Astrocyte (in vitro differentiated cells and primary cell): ENCODE measurements at places on chromosomes 6 and 20.
A peak's percentile ranks its signal among the peaks of the same experiment; 100 is the strongest.

DNA sequence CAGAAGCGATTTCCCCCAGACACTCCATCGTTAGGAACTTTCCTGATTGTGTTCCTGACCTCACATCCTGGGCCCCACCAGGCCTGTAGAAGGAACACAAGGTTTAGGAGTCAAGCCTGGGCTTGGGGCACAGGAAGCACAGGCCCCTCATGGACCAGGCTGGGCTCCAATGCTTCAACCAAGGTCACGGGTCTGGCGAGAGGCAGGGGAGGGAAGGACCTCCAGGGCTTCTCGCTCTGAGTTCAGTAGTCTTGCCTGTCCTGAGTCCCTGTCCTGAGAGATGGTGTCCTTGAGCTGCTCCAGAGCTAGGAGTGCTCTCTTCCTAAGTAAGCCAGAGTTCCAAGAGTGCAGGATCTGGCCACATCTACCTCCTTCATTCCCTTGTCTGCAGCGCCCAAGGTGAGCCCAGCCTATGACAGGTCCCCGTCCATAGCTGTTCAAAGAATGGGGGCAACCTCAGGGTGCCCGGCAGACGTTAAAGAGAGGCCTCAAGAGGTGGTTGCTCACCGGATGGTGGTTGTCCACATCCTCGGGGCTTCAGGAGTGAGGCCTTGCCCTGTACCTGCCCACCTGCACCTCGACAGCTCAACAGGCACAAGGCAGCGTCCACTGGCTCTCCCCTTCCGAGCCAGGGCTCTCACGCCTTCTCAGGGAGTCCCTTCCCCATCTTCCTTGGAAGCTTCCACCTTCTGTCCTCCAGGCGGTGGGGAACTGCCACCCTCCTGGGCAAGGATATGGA lies 1.6 kb upstream of the TUBB1 start:
- no peak for DNase-seq

- peak; percentile 76 for DNase-seq
Observed at GRCh38 chr6:91476000-91476399, 889.1 kb upstream of the MAP3K7 start.

DNA sequence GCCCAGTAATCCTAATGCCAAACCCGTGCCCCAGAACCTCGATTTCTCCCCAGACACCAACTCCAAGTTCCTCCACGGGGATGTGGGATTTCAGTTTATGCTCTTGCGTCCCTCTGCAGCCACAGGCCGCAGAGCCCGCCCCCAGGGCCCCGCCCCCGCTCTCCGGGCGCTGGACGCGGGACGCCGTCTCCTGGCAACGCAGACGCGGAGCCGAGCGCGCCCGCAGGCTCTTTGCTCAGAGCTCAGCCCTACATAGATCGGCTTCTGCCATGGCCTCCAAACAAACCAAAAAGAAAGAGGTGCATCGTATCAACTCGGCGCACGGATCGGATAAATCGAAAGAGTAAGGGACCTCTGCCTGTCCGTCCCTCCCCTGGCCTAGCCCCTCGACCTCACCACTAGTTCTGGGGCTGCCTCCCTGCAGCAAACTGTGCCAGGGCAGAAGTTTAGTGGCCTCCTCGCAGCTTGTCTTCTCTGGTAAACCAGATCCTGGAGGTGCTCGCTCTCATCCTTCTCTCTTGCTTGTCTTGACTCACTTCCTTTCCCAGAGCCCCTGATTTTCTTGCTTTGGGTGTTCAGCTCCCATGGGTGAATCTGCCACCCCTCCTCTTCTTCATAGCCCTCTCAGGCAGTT lies at the start of gene ADGB:
Gene ADGB, plus strand, starts transcription at position 201 of the 634 bp plus-strand sequence. Its CDS starts 69 bp downstream, at position 270.
- peak; percentile 31 for DNase-seq

DNA sequence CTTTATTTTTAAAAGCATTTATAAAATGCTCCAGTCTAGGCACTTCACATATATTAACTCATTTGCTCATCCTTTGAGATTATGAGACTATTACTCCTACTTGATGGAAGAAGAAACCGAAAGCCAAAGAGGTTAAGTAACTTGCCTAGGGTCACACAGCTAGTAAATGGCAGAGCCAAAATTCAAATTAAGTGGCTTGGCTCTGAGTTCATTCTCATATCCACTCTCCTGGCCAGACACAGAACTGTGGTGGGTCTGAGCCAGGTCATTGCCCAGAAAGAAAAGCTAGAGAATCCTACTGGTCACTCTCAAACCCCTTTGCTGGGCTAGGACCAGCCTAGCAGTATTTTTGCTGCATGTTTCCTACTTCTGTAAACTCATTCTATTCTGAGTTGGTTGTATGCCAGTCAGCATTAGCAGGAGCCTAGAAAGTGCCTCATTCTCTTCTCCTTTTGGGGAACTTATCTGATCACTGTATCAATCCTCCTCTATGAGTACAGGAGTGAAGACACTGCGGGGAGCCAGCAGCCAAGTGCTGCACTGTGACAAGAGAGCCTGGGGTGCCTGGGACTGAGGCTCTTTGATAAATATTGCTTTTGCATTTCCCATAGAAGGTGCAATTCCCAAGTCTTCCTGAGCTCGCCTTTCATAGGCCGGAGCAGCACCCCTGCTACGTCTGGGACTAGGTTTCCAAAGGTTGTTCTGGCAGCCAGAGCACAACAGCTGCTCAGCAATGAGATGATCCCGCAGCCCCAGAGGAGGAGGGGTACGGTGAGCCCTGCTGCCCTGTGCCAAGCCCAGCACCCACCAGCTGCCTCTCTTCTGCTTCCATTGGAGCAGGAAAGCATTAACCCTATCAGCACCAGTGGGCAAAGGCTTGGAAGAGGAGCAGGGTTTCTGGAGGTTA lies 728.3 kb downstream of the MAFB start:
- no peak for DNase-seq

- no peak for DNase-seq
Observed at GRCh38 chr20:25025986-25026605, 31.8 kb downstream of the ACSS1 start.

DNA sequence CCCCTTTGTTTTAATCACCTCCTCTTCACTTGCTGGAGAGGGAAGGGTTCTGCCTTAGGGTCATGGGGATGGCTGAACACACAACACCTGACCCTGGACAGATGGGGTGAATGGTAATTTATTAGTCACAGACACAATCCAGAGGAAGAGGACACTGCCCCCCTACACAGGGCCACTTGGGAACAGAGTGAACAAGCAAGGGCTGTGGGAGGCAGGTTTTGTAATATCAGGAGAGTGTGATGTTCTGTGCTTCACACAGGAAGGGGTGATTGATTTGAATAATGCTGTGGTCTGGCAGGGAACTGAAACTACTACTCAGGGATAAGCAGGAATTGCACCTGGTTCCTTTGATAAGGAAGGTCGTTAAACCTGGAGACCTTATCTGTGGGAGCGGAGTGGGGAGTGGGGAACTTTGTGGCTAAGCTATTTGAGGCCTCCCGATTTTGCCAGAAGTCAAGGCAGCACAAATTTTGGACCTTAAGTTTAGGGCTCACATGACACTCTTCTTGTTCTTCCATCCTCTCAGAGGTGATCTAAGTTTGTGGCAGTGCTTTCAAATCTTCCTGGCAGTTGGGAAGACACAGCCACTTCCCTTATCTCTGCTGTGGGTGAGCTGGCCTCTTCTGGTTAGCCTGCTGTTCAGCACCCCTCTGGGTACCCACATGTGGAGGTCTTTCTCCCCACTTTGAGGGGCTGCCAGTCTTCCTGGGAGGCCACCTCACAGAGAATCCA lies 77.8 kb downstream of the CD164 start:
- no peak for DNase-seq

- DNase-seq, result peak; percentile 44
Observed at GRCh38 chr6:90131125-90131524, 165.5 kb downstream of the BACH2 start.

GRCh38 chr20:10498200-10498599 lies 63.1 kb downstream of the SLX4IP start:
- DNase-seq, result no peak

GRCh38 chr6:155126727-155127439 lies 131.8 kb downstream of the TIAM2 start:
- DNase-seq, result peak; percentile 95

DNA sequence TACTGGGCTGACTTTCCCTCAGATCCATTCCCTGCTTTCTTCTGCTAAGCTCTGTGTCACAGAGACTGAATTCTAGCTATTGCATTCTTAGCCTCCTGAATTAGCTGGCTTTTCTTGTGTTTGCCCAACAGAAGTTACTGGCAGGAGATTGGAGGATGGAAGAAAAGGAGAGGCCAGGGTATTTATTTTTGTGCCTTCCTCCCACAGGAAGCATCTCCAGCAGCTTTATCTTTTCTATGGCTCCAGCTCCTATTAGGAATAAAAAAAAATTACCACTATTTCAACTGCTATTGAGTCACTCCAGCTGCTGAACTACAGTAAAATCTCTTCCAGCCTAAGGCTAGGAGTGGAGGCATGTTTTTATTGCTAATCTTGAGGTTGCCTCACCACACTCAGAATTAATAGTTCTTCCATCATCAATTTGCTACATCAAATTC lies 492.4 kb downstream of the RFPL4B start:
- peak; percentile 92 for DNase-seq

DNA sequence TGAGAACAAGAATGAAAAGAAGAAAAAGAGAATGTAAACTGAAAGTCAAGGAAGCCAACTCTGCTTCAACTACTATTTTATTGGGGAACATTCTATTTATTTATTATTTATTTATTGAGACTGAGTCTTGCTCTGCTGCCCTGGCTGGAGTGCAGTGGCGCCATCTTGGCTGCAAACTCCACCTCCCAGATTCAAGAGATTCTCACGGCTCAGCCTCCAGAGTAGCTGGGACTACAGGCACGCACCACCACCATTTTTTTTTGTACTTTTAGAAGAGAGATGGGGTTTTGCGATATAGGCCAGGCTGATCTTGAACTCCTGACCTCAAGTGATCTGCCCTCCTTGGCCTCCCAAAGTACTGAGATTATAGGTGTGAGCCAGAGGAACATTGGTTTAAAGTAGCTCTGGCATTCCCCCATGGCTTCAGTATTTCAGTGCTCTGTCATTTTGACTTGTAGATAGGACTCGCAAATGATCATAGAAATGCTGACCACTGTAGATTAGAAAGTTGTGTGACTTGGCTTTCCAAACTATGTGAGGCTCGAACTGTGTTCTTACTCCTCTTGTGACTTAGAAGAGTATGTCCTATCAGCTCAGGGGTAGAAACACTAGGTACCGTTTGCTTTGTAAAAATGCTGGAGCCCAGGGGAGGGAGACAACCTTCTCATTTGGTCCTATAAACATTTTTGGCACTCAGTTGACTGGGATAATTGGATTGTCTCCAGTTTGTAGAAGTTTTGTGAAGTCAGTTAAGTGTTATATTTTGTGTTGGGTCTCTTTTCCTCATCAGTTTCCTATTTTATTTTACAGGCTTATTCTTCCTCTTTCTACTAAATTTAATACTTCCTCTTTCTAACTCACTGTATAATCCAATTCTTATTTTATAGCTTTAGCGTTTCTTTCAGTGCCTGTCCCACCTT lies 544.9 kb upstream of the CITED2 start:
- DNase-seq, result no peak

- DNase-seq, result no peak
Observed at GRCh38 chr6:20669571-20670314, 135.5 kb downstream of the CDKAL1 start.

GRCh38 chr6:32088487-32089049 lies 20.6 kb downstream of the TNXB start:
- no peak for DNase-seq

- no peak for DNase-seq
Observed at GRCh38 chr20:60020251-60020650, 62.0 kb downstream of the CDH26 start.

DNA sequence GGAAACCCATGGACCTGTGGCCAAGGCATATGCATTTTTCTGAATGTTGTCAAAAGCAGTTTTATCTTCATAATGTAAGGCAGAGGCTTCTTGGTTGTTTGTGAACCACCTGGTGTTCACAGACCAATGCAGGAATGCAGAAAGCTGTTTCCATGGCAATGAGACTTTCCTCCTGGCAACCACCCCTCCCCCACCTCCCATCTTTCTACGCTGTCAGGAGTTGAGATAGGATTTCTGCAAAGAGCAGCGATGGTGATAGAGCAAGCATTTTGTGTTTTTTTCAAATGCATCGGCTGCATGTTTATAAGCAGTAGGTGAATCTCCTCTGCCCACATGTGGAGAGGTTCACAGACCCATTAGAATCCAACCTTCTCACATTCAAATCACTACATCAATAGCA lies 114.1 kb upstream of the SMLR1 start:
- DNase-seq, result no peak

DNA sequence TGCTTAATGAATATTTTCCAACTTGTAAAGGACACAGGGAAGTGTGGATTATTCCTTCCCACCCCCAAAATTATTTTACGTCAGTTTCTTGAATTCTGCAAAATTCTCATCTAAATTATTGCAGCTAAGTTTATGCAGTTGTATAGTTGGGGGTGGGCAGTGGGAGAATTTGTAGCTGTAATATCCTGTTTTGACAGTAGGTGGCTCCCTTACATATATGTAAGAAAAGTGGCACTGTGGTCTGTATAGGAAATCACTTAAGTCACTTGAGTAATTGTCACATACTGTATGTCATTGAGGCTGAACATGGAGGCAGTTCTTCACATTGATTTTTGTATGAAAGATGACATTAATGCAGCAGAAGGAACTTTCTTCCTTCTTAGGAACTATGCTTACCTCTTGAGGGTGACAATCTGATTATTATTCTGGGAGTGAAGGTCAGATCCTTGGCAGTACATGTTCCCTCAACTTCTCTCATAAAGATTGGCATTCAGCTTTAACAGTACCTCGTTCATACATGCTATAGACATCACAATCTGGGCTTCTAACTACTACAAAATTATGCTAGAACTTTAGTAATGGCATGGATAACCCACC lies 14.6 kb upstream of the CFAP206 start:
- DNase-seq, result peak; percentile 46

GRCh38 chr6:25010902-25011625 lies 75.3 kb upstream of the RIPOR2 start:
- DNase-seq, result peak; percentile 54

GRCh38 chr6:17081860-17082508 lies 19.9 kb upstream of the STMND1 start:
- DNase-seq, result no peak

DNA sequence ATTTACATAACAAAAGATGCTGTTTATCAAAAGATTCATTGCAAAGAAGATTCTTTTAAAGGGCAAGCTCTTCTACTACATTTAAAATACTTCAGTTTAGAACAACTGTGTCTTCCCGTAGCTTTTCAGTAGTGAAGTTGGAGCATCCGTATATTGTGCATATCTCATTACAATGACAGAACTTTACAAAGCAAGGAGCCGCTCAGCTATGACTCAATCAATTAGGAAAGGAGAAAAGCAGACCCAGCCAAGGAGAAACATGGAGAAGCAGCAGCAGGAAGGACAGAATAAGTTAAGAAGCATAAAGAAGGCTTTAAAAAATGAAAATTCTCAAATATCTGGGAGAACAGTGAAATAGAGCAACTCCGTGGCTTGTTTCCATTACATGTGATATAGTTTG lies 132.6 kb upstream of the SMLR1 start:
- DNase-seq, result peak; percentile 23

DNA sequence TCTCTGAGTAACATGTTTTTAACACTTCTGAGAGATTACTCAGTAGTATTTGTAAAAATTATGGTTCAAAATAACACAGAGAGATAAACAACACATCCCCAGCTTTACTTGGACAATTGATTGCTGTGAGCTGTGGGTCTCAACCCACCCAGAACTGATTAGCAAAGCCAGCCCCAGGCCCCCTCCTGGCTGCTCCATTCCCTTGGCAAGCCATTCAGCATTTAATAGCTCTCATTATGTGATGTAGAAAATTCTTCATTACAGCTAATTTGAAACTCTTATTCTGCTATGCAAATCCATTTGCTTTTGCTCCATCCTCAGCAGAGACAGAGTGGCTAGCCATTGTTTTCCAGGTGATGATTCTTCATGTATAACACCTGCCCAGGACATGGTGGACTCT lies 16.6 kb upstream of the SIRT5 start:
- DNase-seq, result no peak
